ENCODE measurements at places on chromosomes 7 and 10.
A peak's percentile ranks its signal among the peaks of the same experiment; 100 is the strongest.

DNA sequence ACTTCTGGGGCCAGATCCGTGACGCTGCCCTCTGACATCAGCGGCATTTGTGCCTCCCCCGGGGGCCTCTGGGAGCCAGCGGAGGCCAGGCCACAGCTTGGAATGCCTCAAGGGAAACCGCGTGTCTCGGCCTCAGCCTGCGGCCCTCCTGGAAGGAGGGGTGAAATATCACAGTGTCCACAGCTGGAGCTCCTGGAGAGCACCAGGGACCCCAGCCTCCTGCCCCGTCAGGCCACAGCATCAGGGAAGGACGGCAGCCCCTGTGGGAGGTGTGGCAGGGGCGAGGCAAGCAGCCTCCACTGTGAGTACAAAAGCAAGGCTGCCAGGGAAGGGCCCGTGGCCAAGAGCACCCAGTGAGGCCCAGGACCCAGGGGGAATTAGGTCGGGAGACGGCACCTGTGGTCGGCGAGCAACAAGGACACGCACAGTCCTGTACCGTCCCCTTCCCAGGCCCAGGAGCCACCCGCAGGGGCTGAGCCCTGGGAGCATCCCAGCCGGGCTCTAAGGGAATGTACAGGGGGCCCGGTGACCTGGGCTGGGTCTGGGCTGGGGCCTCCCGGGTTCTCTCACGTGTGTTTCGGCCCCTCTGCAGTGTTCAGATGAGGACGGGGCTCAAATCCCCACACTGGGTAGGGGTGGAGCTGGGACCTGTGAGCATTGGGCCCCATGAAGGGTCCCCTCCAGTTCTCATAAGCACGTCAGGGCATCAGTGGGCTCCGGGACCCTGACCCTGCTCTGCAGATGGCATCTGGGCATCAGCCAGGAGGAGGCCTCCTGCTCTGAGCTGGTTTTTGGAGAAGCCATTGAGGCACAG lies 18.7 kb upstream of the KNDC1 start:
- no peak for DNase-seq

GRCh38 chr10:33618196-33618595 lies 283.7 kb upstream of the NRP1 start:
- DNase-seq: no peak

DNA sequence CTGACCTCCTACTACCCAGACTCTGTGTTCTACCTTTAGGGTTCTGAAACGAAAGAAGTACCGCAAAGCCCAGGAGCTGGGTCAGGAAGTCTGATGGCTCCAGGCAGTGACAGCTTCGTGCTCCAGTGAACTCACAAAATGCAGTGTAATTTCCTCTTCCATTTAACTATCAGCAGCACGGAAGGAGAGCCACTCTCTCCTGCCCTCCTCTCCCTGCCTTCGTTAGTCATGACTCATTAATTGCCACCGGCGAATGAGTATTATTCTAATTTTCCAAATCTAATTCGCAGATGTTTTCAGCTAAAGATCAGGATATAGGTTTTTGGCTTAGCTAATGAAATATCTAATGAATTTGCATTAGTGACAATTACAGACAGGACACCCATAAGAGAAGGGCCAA lies 1262.0 kb downstream of the TYW1 start:
- no peak for DNase-seq

GRCh38 chr10:60883187-60883586 lies 60.8 kb downstream of the RHOBTB1 start:
- peak; percentile 3 for DNase-seq

DNA sequence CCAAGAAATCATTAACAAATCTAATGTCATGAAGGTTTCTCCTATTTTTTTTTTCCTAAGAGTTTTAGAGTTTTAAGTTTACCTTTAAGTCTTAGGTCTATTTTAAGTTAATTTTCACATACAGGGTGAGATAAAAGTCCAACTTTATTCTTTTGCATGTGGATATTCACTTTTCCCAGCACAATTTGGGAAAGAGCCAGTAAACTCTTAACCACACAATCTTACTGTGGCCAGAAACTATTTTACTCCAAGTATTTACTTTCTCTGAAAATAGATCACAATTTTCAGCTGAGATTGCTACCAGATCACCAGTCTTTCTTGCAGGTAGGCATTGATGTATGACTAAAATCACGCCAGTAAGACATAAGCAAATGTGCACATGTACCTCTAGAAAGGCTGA lies 728.5 kb downstream of the TNS3 start:
- no peak for DNase-seq

DNA sequence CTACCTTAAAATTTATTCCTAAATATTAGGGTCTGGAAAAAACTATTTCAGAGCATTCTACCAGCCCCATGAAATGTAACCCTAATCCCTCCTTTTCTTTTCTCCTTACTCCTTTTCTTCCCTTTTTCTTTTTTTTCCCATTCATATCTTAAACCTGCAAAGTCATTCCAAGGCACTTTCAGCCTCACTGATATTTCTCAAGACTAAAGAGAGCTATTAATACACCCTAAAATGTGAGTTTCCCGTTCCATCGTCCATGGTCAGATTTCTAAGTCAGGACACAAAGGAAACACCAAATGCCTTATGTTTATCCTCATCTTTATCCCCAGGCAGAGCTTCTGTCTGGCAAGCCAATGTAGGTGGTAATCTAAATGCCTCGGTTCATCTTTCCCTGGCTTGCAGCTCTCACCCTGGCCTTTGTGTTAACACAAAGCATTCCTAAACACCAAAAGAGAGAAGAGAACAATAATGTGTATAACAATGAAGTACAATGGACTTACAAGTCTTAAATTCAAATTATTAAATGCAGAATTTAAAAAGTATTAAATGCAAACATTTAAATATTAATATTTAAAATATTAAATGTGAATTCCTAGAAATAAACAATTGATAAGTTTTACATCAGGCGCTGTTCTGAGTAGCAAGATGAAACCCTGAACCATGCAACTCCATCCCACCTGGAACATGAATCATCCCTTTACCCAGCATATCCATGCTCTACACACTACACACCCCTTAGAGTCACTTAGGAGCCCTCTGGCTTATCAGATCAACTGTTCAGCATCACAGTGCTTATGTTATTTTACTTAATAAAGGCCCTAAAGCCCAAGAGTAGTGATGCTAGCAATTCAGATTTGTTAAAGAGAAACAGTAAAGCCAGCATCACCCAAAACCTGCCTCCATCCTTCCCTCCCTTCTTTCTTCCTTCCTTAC lies 26.8 kb downstream of the MICU1 start:
- DNase-seq: no peak

DNA sequence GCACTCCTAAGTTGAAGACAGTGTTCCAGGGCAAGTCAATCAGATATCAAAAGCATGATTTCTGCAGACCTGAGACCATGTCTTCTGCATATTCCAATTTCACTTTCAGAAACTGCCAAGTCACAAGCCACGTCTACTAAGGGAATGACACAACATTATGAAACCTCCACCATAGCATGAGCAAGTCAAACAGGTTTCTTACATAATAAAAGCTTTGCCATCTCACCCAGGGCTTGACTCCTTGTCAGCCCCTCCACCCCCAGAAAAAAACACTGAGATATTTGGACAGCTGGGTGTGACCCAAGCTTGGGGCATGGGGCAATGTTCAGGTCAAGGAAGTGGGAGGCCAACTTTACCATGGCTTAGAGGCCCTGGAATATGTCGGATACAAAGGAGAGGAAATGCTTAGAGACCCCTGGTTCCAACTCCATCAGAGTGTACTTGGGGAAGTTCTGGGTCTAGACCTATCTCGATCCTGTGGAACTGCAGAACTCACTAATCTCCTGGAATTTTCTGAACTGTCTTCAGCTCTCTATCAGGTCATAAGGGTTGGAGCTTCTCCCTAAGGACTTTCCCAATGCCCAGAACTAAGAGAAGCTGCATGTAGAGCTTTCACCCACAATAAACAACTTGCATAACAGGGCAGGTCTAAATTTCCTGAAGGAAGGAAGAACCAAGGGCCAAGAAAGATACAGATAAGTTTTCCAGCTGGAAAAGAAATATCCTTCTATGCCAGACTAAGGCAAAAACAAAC lies 80.6 kb upstream of the NAMPT start:
- DNase-seq: no peak

DNA sequence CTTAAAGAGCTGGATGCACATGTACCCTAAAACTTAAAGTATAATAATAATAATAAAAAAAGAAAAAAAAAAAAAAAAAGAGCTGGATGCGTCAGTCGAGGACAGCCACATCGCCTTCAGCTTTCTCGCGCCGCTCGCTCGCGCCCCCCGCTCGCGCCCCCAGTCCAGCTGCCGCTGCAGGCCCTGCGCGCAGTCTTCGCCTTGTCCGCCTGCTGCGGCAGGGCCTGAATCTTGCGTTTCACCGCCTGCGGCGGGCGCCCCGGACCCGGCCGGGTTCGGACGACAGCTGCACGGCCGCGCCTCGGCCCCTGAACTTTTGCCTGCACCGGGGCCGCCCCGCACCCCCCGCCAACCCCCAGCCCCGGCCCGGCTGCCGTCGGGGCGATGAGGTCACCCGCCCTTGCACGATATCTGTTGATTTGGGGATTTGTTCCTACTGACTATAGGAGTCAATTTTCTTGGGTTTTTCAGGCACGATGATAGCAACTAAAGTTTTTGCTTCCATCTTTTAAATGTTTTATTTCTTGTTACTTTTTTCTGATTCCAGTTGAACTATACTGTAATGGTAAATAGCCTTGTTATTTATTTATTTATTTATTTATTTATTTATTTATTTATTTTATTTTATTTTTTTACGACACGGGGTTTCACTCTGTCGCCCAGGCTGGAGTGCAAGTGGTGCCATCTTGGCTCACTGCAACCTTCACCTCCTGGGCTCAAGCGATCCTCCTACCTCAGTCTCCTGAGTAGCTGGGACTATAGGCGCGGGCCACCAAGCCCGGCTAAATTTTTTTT lies 33.5 kb upstream of the CPN1 start:
- no peak for DNase-seq

DNA sequence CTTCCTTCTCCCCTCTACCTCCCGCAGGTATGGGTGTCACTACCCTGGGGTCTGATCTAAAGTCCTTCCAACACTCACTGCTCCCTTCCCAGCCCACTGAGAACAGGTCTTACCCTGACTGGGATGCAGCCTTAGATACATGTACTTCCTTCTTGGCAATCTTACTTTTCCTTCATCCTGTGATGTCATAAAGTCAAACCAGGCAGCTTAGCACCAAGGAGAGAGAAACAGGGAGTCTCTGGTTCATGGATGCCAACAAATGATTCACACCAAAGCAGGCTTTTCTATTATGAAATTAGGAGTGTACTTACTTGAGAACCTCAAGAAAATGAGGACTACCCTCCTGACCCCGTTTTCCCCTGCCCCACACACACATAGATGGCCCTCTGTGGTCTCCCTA lies 111.0 kb upstream of the KMT2E start:
- no peak for DNase-seq

- DNase-seq: peak; percentile 49
Measured at GRCh38 chr7:36291387-36292316, 98.0 kb upstream of the ANLN start.

GRCh38 chr7:41188163-41189130 lies 514.4 kb downstream of the INHBA start:
- DNase-seq: no peak

DNA sequence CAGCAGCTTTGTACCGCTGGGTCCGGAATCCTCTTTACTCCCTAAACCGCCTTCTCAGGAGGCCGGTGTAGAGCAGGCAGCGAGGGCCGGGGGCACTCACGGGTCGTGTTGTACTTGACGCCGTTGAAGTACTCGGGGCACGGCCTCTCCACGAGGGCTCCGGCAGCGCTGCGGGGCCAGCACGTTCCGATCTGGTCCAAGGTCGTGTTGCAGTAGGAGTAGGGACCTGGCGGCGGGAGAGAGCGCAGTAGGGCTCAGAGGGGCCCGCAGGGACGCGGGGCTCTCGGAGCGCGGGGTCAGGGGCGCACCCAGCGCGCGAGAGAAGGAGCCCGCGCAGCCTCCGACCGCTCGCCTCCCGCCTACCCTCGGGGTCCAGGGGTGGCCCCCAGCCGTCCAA lies 443 bp downstream of the CRHR2 start:
- DNase-seq: no peak

GRCh38 chr7:80088705-80089104 lies 45.9 kb upstream of the GNAI1 start:
- no peak for DNase-seq

DNA sequence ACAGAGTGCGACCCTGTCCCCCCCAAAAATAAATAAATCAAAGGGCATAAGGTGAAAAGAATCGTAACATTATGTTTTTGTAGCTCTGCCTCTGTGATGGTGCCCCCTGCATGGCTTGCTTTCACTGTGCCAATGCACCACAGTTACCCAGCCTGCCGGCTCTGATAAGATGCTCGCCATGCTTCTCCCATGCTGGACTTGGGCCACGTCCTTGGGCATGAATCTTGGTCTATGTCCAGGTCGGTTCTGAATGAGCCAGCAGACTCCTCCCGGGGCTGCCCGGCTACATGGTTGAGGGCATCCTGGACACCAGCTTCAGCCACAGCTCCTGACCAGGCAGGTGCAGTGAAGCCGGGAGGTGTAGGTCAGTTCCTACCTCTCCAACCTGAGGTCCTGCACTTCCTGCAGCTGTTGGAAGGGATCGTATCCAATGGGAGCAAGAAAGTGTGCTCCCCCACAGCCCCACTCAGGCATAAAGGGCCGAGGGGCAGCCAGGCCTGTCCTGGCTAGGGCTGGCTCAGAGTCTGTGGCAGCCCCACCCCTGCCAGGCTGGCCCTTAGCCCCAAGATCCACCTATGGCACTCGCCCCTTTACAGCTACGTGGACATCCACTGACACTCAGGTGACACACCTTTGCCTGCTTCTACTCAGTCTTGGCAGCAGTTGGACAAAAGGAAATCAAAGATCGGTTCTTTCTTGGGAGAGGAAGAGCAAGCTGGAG lies 34.1 kb downstream of the CHST3 start:
- DNase-seq: no peak

- no peak for DNase-seq
Measured at GRCh38 chr7:77684030-77684429, 12.2 kb upstream of the RSBN1L start.

- no peak for DNase-seq
Measured at GRCh38 chr10:11043039-11043438, 25.4 kb downstream of the CELF2 start.

GRCh38 chr10:51733057-51733456 lies 33.7 kb upstream of the CSTF2T start:
- no peak for DNase-seq

DNA sequence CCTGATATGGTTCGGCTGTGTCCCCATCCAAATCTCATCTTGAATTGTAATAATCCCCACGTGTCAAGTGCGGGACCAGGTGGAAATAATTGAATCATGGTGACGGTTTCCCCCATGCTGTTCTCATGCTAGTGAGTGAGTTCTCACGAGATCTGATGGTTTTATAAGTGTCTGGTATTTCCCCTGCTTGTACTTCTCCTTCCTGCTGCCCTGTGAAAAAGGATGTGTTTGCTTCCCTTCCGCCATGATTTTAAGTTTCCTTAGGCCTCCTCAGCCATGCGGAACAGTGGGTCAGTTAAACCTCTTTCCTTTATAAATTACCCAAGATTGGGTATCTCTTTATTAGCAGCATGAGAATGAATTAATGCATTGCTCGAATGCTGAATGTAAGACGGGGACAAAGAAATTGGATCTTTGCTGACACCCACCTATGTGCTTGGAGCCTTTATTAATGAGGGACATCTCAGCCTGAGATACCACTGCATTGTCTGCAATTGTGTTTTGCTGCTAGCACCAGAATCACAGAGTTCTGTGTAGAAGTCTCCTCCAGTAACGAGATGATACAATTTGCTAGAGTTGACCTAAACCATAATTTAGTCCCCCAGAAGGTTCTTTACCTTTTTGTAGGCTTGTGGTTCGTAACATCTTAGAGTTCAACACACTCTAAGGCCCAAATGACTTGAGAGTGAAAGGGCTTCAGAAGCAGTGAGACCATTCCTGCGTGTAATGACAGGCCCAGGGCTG lies 28.6 kb downstream of the SLC35B4 start:
- DNase-seq: no peak

- no peak for DNase-seq
Measured at GRCh38 chr10:1255118-1255517, 198.9 kb downstream of the WDR37 start.

GRCh38 chr10:25393621-25394020 lies 218.8 kb downstream of the GPR158 start:
- no peak for DNase-seq
